ENCODE measurements at places on chromosomes 3 and 15. TPM values are rescaled to one million over a fixed set of nuclear protein-coding genes. Genes with fewer than 3 reads are reported as not detected.

GRCh38 chr3:9553948-9554513 is 409 bp upstream of the LHFPL4 start:
- no peak for DNase-seq

GRCh38 chr3:13289771-13290285 is 130.3 kb downstream of the NUP210 start:
- no peak for DNase-seq

GRCh38 chr15:57662802-57663201 is 43.7 kb upstream of the POLR2M start:
- DNase-seq: peak; percentile 21

DNA sequence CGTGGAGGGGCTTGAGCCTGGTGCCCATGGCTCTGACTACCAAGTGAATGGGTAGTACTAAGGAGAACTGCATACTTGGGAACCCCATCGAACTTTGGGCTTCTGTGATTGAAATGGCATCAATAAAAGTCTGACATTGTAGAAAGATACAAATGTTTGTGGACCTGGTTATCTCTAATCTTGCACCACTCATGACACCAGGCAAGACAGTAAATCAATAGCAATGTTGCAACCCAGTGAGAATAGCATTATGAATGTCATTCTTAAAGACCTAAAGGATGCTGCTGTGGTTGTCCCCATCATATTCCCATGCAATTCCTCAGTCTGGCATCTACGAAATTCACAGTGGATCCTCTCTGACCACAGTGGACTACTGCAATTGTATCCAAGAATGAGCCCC is 233.6 kb upstream of the LYSMD4 start:
- no peak for DNase-seq

GRCh38 chr3:108036984-108037741 is 53.7 kb downstream of the CD47 start:
- DNase-seq: no peak

- DNase-seq: no peak
Measured at GRCh38 chr3:182989566-182989965, 9.2 kb upstream of the DCUN1D1 start.

- DNase-seq: no peak
Measured at GRCh38 chr15:85327820-85328219, 52.6 kb upstream of the AKAP13 start.

- no peak for DNase-seq
Measured at GRCh38 chr3:53592862-53593261, 98.5 kb downstream of the CACNA1D start.

DNA sequence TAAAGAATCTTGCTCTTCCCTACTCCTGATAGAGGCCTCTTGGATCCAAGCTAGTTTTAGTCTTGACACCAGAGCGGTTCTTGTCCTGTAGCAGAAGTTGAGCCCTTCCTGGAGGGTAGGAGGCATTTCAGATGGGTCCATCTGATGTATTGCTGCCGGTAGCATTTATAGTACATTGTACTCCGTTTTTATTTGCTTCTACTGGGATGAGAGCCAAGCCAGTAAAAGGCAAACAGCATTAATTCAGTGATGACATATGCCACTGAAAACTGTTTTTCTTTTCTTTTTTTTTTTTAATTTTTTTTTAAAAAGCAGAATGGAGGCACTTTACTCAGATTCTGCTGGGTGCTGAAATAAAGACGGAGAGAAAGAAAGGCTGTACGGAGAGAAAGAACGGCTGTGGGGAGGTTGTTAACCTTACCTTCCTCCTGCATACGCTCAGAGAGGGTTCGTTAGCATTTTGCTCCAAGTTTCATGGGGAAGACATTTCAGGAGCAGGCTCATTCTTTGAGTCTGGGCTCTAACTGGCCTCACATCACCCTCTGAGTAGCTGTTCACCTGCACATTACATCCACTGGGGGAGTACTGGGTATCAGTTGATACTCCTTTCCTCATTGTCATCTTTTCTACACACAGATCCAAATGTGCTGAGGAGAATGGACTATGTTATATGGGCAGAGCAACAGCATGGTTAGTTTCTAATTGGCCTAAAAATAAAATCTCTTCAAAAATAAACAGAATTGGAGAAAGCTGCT is 161.5 kb downstream of the FEZF2 start:
- no peak for DNase-seq

DNA sequence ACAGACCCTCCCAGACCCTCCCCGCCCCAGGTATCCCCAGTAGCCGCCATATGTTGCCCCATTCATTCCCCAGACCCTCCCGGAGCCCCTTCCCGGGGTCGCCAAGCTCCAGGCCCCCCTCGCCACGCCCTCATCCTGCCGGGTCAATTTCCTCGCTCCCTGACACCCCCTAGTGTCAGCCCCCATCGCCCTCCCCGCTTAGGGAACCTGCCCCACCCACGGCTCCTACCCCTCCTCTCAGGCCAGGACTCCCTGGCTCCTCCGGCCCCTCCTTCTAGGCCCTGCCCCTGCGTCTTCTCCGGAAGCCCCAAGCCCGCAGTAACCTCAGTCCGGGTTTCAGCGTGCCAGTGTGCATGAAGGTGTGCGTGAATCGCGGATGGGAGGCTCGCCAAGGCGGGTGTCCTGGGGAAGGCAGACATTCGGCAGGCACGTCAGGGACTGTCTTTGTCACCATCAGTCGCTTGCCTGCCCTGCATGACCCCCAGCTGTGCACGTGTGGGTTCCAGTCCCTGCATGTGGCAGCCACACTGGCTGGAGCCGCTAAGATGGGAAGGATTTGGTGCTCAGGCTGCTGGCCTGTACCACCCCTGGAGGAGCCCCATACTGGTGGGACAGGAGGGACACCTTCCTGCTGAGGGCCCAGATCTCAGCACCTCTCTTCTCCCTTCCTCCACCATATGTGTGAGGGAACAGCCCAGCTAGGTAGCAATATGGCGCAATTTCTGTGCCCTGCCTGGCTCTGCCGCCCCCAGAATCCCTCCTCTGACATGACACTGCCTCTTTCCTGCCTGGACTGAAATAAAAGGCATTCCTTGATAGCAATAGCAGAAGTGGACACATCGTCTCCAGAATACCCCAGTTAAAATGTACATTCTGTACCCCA is 693 bp downstream of the DISP2 start:
- peak; percentile 58 for DNase-seq

DNA sequence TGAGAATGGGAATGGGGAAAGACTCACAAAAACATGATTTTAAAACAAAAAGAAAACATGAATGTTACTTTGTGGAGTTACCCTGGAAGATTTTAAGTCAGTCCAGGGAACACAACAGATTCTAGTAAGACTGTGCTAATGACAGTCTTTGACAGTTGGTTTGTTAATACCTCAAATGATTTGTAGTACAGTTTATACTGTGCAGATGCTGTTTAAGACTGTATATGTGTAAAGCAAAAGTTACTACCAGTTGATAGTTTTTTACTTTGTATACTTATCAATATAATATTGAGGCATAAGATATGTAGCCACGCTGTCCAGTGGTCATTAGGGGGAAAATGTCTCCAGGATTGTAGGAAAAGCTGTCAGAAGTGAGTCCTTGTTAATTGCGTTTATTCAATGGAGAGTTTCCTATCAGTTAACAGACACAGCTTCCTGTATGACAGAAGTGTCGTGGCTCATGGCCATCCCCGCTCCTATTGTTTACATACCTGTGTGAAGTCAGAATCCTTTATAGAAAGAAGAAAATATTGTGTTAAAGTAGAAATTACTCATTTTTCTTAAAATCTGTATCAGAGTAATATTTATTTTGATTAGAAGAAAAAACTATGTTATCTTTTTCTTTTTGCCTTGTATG is 36.0 kb downstream of the NKIRAS1 start:
- no peak for DNase-seq

DNA sequence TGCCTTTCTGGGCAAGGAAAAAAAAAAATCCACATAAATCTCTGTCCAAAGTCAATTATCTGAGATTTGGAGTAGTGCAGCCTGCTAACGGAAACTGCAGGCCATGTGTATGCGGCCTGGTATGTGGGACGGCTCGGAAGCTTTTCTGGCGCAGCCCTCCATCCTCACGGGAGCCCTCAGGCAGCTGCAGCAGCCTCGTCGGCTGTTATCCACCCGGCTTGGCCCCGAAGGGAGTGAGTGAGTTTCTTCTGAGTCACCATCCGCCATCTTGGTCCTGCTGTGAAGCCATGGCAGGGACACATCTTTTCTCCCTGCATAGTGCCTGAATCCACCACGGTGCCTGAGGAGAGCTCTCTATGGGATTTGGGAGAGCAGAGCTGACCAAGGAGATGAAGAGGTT is 62.8 kb downstream of the POLR2M start:
- no peak for DNase-seq

- DNase-seq: no peak
Measured at GRCh38 chr3:10320320-10320677, 613 bp downstream of the SEC13 start.

DNA sequence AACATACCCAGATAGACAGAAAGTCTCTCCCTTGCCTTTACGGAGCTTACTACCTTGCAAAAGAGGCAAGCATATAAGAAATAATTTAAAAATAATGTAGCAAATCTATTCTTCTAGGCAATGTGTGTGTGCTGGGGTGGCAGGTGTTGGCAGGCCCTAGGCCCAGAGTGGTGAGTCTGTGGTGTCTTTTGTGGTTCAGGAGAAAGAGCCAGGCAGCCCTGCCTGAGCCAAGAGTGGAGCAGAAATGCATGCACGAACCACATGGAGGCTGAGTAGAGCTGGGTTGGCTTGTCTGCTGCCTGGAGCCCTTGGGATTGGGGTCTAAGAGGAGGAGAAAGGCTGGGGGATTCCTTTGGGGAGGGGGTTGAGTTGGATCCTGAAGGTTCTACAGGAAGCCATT is 70.2 kb upstream of the MYZAP start:
- no peak for DNase-seq

- DNase-seq: no peak
Measured at GRCh38 chr15:80098341-80098740, 38.9 kb downstream of the ZFAND6 start.

DNA sequence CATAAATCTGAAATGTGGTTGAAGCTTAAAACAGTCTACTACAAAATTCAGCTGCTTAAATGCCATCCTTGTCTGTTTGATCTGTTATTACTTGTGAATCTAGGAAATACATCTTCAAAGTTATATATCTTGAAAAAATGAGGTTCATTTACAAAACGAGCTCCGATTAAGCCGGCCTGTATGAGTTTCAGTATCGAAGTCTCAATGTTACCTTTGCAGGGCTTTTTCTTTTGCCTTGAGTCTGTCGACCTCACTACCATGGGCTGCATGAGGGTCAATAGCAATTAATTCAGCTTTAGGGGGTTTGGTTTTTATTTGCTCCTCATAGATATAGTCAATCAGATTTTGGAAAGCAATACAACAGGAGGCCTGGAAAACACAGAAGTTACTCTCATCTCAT is 23.2 kb downstream of the ERICH6 start:
- no peak for DNase-seq

DNA sequence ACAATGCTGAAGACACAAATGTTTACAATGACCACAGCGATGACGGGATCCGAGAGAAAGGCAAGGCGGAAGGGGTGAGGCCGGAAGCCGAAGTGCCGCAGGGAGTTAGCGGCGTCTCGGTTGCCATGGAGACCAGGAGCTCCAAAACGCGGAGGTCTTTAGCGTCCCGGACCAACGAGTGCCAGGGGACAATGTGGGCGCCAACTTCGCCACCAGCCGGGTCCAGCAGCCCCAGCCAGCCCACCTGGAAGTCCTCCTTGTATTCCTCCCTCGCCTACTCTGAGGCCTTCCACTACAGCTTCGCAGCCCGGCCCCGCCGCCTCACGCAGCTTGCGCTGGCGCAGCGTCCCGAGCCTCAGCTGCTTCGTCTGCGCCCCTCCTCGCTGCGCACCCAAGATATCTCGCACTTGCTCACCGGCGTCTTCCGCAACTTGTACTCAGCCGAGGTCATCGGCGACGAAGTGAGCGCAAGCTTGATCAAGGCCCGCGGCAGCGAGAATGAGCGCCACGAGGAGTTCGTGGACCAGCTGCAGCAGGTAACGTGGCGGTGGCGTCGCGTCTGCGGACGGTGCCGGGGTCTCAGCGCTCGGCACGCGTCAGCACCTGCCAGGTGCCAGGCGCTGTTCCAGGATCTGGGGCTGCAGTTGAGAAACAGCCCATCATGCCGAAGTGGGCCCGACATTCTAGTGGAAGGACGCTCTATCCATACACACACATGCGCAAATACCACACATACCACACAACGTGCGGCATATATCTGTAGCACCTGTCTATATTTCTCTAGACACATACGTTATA is at the start of gene DLEC1:
Gene DLEC1 (plus strand): TSS at position 108 of the 798 bp plus-strand sequence. CDS start 18 bp downstream, at position 126.
- peak; percentile 87 for DNase-seq

DNA sequence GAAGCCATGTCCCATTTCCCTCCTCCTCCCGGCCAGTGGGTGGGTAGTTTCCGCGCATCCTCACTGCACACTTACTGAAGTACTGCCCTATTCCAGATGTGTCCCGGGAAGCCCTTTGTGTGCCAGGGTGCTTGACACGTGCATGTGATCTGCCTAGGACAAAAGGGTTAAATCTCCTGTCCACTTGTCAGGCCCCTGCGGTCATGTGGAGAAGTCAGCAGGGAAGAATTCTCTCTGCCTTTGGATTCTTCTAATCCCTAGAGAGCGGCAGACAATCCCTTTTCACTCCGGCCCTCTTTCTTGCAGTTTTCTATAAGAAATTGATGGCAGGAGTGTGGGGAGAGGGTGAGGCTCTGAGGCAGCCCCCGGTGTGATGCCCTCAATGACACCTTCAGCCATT is 19.8 kb downstream of the ST8SIA2 start:
- no peak for DNase-seq

GRCh38 chr3:134352031-134352671 is 22.1 kb downstream of the AMOTL2 start:
- DNase-seq: no peak

GRCh38 chr3:139770577-139770976 is 92.8 kb upstream of the NMNAT3 start:
- DNase-seq: no peak

GRCh38 chr3:45548681-45549075 is 45.9 kb upstream of the LIMD1 start:
- DNase-seq: no peak

Gene BMF
- 28.7 TPM for total RNA-seq

Gene SLC22A14
- not detected for total RNA-seq

Gene HHLA2
- 169 TPM for total RNA-seq

Gene KNG1
- 0.12 TPM for total RNA-seq

Gene HCN4
- total RNA-seq: 0.19 TPM

Gene TM4SF18
- total RNA-seq: 2.4 TPM

Gene MGLL
- total RNA-seq: 212 TPM

Gene SCN5A
- 1.3 TPM for total RNA-seq

Gene BOC
- total RNA-seq: 4.9 TPM

Gene FOXL2
- total RNA-seq: 0.09 TPM

Gene GABRB3
- 3.2 TPM for total RNA-seq

Gene SLC6A20
- total RNA-seq: 0.29 TPM

Gene SCG3
- total RNA-seq: 0.78 TPM

Gene NRG4
- 0.95 TPM for total RNA-seq
